Hematopoietic multipotent progenitor cell treated with erythropoietin and hydrocortisone succinate and interleukin-3 and kit ligand, for 6 days (in vitro differentiated cells): ENCODE measurements at places on chromosomes 3 and 15.

GRCh38 chr3:181239441-181239840, 249.9 kb upstream of the DNAJC19 start:
- no peak for DNase-seq

GRCh38 chr15:98561169-98561941, 87.0 kb upstream of the IGF1R start:
- DNase-seq: no peak

DNA sequence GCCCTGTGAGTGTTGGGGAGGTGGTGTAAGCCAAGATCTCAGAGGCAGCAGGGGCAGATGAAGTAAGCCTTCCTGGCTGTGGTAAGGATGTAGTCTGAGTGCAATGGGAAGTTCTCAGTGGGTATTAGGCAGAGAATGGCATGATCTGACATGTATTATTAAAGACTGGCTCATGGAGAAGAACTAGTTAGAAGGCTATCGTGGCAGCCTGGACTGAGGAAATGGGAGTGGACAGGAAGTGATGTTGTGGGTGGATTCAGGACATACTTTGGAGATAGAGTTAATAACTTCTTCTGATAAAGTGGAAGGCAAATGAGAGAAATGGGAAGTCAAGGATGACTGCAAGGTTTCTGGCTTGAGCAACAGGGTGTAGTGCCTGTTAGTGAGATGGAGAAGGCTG, 250.9 kb upstream of the CFAP20DC start:
- DNase-seq: peak; percentile 16

DNA sequence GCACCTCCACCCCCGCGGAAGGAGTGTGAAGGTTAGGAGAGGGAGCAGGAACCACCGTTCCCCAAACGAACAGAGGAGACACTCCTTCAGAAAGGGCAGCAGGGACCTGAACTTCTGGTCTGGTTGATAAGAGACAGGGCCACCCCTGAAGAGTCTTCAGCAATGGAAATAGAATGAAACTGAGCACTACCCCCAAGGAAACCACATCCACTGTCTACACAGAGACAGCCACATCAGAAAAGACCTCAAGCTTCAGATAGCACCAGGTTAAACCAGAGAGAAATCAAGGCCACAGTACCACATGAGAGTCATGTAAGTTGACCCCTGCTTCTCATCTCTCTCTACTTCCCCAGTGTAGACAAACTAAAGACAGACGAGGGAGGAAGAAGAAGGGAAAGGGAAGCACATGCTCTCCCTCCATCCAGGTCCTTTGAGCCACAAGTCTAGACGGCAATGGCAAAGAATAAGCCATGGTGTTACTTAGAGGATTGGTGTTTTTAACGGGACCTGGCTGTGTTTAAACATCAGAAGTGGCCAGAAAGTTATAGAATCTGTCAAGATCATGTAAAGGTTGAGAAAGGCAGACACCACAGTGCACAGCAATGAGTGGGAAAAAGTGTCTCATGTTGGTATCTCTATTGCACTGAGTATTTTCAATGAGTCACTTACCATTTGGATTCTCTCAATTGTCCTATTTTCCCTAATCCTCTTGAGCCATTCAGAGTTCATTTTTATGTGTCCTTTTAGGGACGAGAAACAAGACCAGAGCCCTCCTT, 31.4 kb upstream of the CTNNB1 start:
- DNase-seq: peak; percentile 66

DNA sequence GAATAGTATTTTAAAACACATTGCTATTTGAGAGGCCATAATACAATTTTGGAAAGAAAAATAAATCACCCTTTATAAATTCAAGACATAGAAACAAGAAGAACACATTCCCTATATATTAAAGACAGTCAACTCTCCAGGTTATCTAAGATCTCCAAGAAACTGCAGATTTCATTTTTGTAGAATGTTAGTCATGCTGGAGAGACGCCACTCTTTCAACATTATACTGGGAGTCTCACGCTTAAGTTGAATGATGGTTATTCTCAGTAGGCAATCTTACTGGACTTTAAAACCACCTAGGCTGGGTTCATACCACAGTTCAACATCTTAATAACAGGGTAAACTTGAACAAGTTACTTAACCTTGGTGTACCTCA, 3.6 kb upstream of the CHRM5 start:
- no peak for DNase-seq
